ENCODE measurements at places on chromosomes 5 and 9.

GRCh38 chr9:112887381-112887780, 3.3 kb downstream of the SLC46A2 start:
- DNase-seq, result no peak
- H3K4me1 ChIP-seq, result peaks cover 13% of the 10 kb centered on the region
- no peaks in the 10 kb centered on the region for H3K27me3 ChIP-seq
- no peak overlapping the region for H3K4me3 ChIP-seq

- H3K4me1 ChIP-seq, result no peaks in the 10 kb centered on the region
- no peaks in the 10 kb centered on the region for H3K27me3 ChIP-seq
- H3K27ac ChIP-seq, result no peak overlapping the region
- no peak overlapping the region for H3K4me3 ChIP-seq
- no peak for DNase-seq
- H3K36me3 ChIP-seq, result no peaks in the 10 kb centered on the region
Observed at GRCh38 chr9:87742813-87743428, 17.0 kb downstream of the CTSL start.

DNA sequence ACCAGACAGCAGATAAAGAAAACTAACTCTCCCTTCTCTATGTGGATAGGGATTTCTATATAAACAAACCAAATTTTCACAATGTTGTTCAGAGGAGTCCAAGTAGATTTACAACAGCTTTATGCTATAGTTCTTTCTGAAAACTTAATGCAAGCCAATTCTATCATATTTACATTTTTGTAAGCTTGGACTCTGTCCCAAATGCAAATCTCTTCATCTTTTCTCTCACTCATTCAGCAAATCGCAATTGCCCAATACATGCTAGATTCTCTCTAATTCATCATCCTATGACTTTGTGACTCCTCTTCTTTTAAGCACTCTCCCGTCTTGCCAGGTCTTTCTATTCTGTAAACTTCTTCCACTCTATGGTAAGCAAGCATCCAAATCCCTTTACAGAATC, 39.1 kb upstream of the UGT3A2 start:
- H3K4me3 ChIP-seq, result no peak overlapping the region
- DNase-seq, result no peak
- H3K27me3 ChIP-seq, result no peaks in the 10 kb centered on the region
- H3K27ac ChIP-seq, result no peak overlapping the region
- H3K4me1 ChIP-seq, result no peaks in the 10 kb centered on the region
- peaks cover 5% of the 10 kb centered on the region for H3K36me3 ChIP-seq

- H3K27me3 ChIP-seq, result no peaks in the 10 kb centered on the region
- no peaks in the 10 kb centered on the region for H3K4me1 ChIP-seq
- no peak overlapping the region for H3K4me3 ChIP-seq
- no peaks in the 10 kb centered on the region for H3K36me3 ChIP-seq
- no peak for DNase-seq
Observed at GRCh38 chr5:99600952-99601351, 672.1 kb upstream of the CHD1 start.

DNA sequence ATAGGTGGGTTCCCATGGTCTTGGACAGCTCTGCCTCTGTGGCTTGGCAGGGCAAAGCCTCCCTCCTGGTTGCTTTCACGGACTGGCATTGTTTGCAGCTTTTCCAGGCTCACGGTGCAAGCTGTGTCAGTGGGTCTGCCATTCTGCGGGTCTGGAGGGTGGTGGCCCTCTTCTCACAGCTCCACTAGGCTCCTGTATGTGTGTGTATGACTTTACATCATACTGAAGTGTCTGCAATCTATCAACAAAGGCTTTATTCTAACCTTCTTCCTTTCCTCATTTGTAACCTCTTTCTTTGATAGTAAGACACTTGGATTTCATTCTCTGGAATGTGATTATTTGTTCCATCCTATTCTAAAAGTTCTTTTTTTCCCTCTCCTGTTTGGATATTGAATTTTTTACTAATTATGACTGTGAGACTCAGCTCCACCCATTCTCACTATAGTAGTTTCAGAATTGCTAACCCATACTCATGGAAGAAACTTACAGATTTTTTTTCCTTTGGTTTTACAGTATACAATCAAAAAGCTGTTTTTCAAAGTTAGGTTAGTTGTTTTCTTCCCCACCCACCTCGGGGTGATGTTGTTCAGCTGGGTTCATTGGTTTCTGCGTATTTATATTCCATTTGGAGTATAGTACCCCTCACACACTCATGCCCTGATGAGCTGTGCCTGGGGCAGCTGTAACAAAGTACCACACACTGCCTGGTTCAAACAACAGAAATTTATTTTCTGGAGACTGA, 144.6 kb upstream of the OTULINL start:
- DNase-seq, result no peak
- H3K36me3 ChIP-seq, result no peaks in the 10 kb centered on the region
- H3K27me3 ChIP-seq, result no peaks in the 10 kb centered on the region
- H3K4me1 ChIP-seq, result no peaks in the 10 kb centered on the region
- no peak overlapping the region for H3K27ac ChIP-seq
- H3K4me3 ChIP-seq, result no peak overlapping the region

Data from esophagus squamous epithelium (tissue), 5 donors.